ENCODE measurements at places on chromosomes 3 and 15. TPM values are rescaled to one million over a fixed set of nuclear protein-coding genes. Genes with fewer than 3 reads are reported as not detected.

- no peaks in the 10 kb centered on the region for H3K4me1 ChIP-seq
- H3K27me3 ChIP-seq = no peaks in the 10 kb centered on the region
- no peak for DNase-seq
- H3K4me3 ChIP-seq = no peak overlapping the region
- no peaks in the 10 kb centered on the region for H3K36me3 ChIP-seq
- H3K27ac ChIP-seq = no peak overlapping the region
Measured at GRCh38 chr3:72245183-72245811, 460.3 kb upstream of the PROK2 start.

The ACTRT3 gene
- total RNA-seq = 0.82 TPM

The SLC12A1 gene
- total RNA-seq = not detected

GRCh38 chr15:96404560-96404959 is 74.1 kb downstream of the NR2F2 start:
- peaks cover 96% of the 10 kb centered on the region for H3K27me3 ChIP-seq
- H3K36me3 ChIP-seq = no peaks in the 10 kb centered on the region
- no peak overlapping the region for H3K27ac ChIP-seq
- DNase-seq = no peak
- H3K4me3 ChIP-seq = no peak overlapping the region
- H3K4me1 ChIP-seq = peaks cover 3% of the 10 kb centered on the region

GRCh38 chr15:87907676-87908446 is 348.7 kb downstream of the NTRK3 start:
- peaks cover 22% of the 10 kb centered on the region for H3K27me3 ChIP-seq
- H3K4me3 ChIP-seq = no peak overlapping the region
- H3K4me1 ChIP-seq = no peaks in the 10 kb centered on the region
- no peak for DNase-seq
- H3K27ac ChIP-seq = no peak overlapping the region

GRCh38 chr15:66071160-66071920 is 182.2 kb downstream of the MEGF11 start:
- no peaks in the 10 kb centered on the region for H3K36me3 ChIP-seq
- H3K27me3 ChIP-seq = no peaks in the 10 kb centered on the region
- H3K27ac ChIP-seq = no peak overlapping the region
- peak; percentile 36 for DNase-seq
- no peak overlapping the region for H3K4me3 ChIP-seq

GRCh38 chr3:127525373-127525772 is 65.2 kb downstream of the TPRA1 start:
- DNase-seq = peak; percentile 30
- H3K27me3 ChIP-seq = no peaks in the 10 kb centered on the region
- no peak overlapping the region for H3K4me3 ChIP-seq
- no peaks in the 10 kb centered on the region for H3K36me3 ChIP-seq

The HRG gene
- not detected for total RNA-seq

- DNase-seq = peak; percentile 33
- H3K4me1 ChIP-seq = peaks cover 11% of the 10 kb centered on the region
- H3K4me3 ChIP-seq = no peak overlapping the region
- no peak overlapping the region for H3K27ac ChIP-seq
- H3K27me3 ChIP-seq = no peaks in the 10 kb centered on the region
- no peaks in the 10 kb centered on the region for H3K36me3 ChIP-seq
Measured at GRCh38 chr3:123078101-123078500, 11.3 kb downstream of the PDIA5 start.

DNA sequence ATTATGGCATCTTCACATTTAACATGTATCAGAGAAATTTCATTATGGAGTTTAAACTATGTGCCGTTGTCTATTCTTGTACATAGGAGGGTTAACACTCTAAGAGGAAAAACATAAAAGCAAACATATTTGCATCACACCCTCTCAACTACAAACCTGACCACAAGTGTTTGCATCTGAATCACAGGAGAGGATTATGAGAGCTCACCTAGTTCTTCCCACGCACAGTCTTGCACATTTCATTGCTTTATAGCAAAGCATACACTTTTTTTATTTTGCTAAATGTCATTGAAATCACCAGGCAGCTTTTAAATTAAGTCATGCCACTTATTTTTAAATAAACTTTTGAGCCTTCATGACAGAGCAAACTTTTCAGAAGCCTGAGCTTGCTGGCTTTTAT is 12.5 kb downstream of the TRAT1 start:
- H3K27ac ChIP-seq = no peak overlapping the region
- H3K36me3 ChIP-seq = no peaks in the 10 kb centered on the region
- no peaks in the 10 kb centered on the region for H3K4me1 ChIP-seq

The LRRC31 gene
- not detected for total RNA-seq

The SI gene
- not detected for total RNA-seq

The ZNF662 gene
- total RNA-seq = 1.3 TPM

DNA sequence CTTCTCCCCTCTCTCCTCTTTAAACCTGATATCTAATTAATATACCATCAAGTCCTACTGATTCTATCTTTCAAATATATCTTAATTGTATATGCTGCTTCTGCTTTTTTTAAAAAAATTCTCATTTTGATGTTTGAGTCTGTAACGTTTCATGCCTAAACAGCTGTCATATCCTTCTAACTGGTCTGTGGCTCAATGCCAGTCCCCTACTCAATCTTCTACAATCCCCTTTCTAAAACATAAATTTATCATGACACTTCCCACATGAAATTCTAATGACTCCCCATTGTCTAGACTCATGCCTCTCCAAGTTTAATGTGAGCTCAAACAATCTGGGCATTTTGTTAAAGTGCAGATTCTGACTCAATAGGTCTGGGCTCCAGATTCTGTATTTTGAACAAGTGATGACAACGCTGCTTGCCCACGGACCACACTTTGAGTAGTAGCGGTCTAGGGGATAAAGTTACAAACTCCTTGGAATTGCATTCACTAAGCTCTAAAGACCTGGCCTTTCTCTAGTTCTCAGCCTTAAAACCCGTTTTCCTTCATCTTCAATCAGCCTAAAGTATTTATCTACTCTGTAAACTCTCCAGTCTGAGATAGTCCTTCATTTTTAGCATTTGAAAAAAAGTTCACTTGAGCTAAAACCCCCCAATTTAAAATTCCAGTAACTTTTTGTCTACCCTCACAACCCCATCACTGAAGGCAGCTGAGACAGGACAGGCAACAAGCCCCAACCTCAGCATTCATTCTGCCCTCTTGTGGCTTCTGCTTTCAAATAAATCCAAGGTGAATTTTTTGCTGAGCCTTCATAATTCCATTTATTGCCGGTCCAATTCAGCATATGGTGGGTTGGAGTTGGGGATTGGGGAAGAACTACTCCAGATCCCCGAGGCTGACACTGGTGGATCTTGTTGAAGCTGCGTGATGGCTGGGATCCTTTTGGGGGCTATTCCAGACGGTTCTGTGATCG is 88.1 kb upstream of the THRB start:
- no peak overlapping the region for H3K27ac ChIP-seq
- H3K36me3 ChIP-seq = no peaks in the 10 kb centered on the region
- H3K4me1 ChIP-seq = no peaks in the 10 kb centered on the region
- H3K4me3 ChIP-seq = no peak overlapping the region
- H3K27me3 ChIP-seq = peaks cover 20% of the 10 kb centered on the region
- no peak for DNase-seq

The BMF gene
- 53.5 TPM for total RNA-seq

The CPNE9 gene
- total RNA-seq = 0.66 TPM

The SLC28A1 gene
- not detected for total RNA-seq

DNA sequence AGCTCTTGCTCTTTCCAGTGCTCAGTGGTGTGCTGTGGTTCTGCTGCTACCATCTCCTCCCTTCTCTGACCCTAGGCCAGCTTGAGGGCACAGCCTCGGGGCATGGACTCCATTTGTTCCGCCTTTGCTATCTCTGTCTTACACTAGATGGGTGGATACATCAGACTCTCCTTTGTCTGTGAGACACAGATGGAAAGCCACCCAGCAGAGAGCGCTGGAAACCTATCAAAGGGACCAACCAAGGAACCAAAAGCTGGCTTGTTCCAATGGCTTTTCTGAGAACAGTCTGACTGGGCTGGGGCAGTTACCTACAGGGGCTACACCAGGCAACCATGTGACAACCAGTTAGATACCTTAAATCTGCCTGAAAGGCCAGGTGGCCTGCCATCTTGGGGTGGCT is 63.8 kb downstream of the NPTN start:
- no peaks in the 10 kb centered on the region for H3K4me1 ChIP-seq
- no peak overlapping the region for H3K4me3 ChIP-seq
- DNase-seq = no peak
- no peak overlapping the region for H3K27ac ChIP-seq
- H3K27me3 ChIP-seq = no peaks in the 10 kb centered on the region
- peaks cover 81% of the 10 kb centered on the region for H3K36me3 ChIP-seq

Data from endodermal cell (in vitro differentiated cells).